Posterior vena cava (tissue), 2 donors: ENCODE measurements at places on chromosomes 2 and 18. TPM values are rescaled to one million over a fixed set of nuclear protein-coding genes. Genes with fewer than 3 reads are reported as not detected.

CAPN13 gene
- not detected for total RNA-seq

HOXD10 gene
- total RNA-seq: 1.6 TPM

PASK gene
- total RNA-seq: 4.4 TPM

NYAP2 gene
- total RNA-seq: not detected

DNA sequence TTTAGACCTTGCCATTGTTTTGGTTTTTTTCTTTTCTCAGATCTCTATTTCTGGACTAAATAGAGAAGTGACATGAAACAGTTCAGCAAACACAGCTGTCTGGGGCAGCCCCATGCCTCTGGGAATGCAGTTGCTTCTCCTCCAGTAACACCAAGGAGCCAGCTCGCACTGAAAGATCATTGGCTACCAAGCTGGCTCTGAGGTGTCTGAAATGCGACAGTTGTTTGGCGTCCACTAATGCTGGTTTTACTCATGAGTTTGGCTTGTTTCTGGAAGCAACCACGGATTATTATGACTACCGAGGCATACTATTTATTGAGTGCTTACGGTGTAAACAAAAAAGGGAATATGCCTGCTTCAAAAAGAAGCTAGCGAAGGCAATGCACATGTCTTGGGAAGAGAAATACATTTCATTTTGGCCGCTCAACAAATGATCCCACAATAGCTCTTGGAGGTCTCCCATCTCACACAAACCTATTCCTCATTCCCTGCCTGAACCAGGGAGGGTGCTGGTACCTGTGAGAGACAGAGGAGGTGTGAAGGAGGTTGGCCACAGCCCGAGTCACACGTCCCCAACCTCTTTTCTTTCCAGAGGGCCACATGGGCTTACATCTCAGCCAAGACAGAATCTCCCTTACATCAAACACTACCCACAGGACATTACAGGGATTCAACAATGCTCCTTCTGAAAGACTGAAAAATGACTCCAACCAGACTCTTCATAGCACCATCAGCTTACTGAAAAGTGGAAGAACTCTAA, 37.5 kb upstream of the NEB start:
- peak; percentile 87 for DNase-seq

- no peak for DNase-seq
Observed at GRCh38 chr18:50842846-50843245, 23.0 kb upstream of the MRO start.

GRCh38 chr18:45228796-45229388, 386.4 kb upstream of the SLC14A2 start:
- DNase-seq: no peak

DNA sequence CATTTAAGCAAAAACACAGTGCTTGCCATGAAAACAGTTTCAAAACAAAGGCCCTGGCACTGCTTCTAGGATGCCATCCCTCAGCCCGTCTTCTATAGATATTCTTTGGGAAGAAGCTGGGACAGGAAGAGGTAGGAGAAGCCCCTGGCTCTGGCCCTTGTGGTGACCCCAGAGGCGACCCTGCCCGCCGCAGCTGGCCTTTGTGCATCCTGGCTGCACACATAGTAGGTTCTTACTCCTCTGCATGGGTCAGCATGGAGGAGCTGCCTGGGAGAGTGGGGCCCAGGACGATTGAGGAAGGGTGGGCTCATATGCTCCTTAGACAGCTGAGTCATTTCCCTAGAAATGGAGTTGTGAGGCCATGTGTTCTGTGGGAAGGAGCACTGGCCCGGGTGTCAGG, 44.4 kb upstream of the OTOF start:
- DNase-seq: peak; percentile 64

DNA sequence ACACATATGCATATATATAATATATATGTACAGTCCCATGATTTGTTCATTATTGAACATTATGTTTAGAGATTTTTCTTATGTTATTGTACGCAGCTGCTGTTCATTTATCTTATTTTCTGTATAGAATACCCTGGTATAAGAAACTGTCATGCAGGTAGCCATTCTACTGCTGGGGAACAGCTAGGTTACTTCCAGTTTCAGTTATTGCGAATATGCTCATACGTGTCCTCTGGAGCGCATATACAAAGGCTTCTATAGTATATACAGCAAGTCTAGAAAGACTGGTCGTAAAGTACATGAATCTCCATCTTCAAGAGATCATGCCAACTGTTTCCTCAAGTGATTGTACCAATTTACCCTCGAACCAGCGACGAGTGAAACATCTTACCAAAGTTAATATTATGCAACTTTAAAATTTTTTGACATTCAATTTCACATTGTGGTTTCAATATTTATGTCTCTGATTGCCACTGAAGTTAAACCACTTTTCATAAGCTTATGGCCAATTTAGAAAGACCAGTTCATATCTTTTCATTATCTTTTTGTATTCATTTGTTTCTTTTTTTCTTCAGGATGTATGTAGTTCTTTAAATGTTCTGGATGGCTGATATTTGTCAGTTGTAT, 53.5 kb downstream of the RDH14 start:
- DNase-seq: no peak

DNA sequence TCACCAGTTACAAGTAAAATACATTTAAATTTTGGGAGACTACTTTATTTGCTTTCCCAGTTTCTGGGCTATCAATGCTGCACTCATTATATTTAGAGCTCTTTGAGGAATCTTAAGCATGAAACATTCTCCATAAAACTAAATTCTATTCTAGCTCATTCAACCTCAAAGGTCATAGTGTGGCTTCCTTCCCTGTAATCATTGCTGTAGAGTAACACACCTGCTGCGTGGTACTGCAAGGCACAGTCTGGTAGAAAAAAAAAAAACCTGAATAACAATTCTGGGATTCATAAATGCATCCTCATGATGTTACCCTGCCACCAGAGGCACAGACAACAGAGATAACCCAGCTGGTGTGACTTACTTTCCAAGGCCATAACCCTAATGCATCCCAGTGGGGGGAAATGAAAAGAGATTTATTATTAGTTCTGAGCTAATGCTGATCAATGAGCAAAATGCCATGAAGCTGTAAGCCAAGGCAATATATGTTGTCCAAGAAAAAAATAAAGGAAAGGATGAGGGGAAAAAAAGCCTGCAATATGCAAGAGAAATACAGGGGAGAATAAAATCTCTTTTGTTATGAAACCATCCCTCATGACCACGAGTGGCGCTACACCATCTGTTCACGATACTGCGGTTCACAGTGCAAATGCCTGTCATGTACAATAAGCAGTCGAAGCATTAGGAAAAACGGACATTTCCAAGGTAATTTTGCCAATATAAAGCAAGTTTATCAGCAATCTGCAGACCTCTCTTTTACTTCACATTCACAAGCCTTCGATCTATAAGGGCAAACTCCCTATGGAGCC, 1481.6 kb upstream of the PIK3C3 start:
- no peak for DNase-seq

BMP10 gene
- not detected for total RNA-seq
